ENCODE measurements at places on chromosomes 1 and 21.

GRCh38 chr1:220123889-220124288 is 30.0 kb downstream of the IARS2 start:
- DNase-seq, result peak; percentile 9

DNA sequence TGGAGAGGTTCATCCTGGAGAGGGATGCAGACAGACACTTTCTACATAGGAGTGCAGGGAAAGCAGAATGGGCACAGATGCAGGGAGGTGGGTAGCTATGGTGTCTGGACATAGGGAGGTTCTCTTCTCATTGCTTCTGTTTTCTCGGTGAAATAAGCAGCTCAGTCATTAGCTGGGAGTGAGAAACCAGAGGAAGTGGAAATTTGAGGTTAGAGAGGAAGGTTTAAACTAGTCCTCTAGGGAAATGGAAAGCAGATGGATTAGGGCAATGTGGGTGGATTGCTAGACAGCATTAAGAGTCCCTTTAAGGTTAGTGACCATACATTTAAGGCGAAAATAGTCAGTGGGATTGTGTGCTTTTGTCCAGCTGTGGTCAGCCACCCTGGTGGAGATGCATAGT is 39.6 kb downstream of the MPZL1 start:
- no peak for DNase-seq

GRCh38 chr1:215128504-215128903 is 46.0 kb downstream of the KCNK2 start:
- DNase-seq, result no peak

DNA sequence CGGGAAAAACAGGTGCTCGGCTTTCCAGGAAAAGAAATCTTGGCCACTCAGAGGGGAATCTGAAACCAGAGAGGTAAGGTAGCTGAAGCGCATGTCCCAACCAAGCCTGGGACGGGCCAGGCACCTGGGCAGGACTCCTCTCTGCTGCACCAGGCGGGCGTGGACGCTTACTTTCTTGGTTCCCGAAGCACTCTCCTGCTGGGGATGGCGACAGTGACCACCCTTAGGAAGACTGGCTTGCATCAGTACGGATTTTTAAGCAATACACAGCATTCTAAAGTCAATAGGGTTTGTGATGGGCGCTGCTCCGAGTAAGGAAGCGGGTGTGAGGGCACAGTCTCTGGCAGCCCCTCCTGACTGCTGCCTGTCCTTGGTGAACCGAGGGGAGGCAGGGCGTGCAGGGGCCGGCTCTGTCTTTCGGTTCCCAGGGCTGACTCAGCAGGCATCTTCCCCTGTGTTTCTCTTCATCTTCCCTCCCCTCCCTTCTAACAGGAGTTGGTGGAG is 74.9 kb upstream of the ANGPTL1 start:
- no peak for DNase-seq

GRCh38 chr1:244002721-244003120 is 48.4 kb upstream of the ZBTB18 start:
- no peak for DNase-seq

GRCh38 chr1:9119745-9120144 is 9.2 kb downstream of the GPR157 start:
- no peak for DNase-seq

DNA sequence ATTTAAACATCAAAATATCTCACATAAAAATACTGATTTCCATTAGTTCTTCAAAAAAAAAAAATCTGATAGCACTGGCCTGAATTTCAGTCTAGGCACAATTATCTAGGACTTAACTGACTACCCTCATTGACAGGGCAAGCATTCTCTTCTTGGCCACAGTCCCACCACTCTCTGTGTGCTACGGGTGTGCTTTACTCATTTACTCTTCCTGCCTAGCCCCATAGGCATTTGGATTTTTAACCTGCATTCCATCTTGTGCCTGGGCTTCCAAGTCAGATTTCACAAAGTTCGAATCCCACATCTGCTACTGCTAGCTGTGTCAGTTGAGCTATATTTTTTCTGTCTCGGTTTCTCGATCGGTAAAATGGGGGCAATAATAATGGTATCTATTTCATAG is 38.0 kb downstream of the PTPN14 start:
- DNase-seq, result no peak

GRCh38 chr1:229158341-229158921 is 112.5 kb upstream of the RAB4A start:
- DNase-seq, result no peak

DNA sequence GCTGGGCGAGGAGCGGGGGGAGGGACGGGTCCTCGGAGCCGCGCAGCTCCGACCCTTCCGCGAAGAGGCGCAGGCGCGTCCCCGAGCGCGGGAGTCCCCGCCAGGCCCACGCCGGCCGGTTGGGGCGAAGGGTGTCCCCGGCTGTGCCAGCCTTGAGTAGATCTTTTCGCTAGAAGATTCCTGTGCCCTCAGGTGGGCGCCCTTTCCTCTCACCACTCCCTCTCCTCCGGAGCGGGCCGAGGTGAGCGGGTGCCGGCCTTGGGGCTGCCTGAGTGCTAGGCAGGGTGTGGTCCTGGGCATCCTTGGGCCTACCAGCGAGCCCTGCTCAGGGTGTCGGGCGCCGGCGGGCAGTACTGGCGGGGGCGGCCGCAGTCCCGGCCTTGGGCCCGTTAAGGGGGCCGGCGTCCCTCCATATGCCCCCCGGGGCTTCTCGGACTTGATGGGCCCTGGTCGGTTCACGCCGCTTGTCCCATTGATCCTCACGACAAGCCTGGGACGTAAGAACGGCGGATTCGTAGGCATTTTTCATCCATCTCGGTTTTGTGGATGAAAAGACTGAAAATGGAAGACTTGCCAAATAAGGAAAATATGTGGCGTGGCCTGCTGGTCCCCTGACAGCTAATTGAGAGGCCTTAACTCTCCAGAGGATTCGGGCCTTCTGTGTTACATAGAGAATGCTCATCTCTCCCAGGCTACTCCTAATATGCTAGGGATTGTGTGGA is 712 bp downstream of the DEGS1 start:
- no peak for DNase-seq

DNA sequence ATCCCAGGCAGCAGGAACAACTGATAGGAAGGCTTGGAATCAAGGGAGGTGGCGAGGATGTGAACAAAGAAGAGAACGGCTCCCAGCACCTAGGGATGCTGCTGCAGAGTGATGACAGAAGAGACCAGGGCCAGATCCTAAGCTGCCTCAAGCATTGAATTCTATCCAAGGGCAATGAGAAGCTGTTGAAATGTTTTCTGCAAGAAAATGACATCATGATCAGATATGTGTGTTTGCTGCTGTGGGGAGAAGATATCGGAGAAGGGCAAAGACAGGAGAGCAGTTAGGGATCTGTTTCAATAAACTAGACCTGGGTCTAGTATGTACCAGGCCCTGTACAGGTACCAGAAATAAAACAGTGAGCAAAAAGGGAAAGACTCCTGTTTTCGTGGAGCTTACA is 194.7 kb upstream of the RAB4A start:
- no peak for DNase-seq

DNA sequence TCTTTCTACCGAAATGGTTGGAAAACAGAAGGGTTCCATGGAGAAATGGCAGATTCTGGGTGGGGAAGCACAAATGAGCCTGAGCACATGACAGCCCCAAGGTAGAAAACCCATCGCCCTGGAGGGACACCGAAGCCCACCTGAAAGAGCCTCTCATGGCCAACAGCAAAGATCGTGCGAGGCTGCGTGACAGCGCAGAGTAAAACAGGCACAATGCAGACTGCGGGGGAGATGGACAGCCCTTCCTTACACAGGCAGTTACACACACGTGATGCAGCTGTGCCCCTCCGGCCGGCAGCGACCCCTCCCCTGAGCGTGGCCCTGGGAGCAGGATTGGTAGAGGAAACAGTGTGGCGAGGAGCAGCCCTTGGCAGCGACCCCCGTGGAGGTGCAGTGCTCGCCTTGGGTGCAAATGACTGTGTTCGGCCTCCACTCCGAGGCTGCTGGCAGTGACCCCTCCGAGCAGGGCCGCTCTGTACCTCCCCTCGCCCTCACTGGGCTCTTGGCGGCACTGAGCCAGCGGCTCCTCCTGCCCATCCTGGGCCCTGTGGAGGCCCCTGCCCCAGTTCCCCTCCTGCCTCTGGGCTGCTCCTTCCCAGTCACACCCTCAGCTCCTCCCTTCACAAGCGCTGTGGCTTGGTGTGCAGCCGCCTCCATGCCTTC is 120.9 kb upstream of the COL6A1 start:
- DNase-seq, result no peak

- DNase-seq, result no peak
Observed at GRCh38 chr1:39538531-39539251, 37.9 kb downstream of the PABPC4 start.

Data from iPS DF 6.9 (cell line).